ENCODE measurements at places on chromosomes 1 and 21.

- no peak for DNase-seq
Measured at GRCh38 chr1:6961905-6962477, 176.7 kb downstream of the CAMTA1 start.

DNA sequence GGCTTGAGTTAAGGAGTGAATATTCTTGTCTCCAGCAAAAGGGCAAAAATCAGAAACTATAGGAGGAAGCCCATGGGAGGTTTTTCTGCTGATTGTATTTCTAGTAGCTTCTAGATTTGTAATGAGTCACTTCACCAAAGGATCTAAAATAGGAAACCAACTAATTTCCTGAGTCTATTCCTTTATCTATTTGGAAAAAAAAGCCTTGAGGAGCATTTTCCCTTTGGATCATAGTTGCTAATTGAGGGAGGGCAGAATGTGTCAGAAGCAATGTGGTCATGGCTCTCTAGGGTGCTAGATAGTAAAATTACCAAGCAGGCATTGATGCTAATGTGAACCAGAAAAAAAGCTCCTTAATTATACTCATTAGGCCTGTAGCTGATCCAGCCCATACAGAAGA is at the start of gene OR10R2:
Gene OR10R2, plus strand, starts transcription at position 301 of the 400 bp plus-strand sequence. CDS start 106 bp downstream, outside the sequence.
- DNase-seq: no peak

GRCh38 chr1:61082311-61083012 is at the start of gene NFIA:
NFIA (plus strand) TSS chr1:61082561.
- DNase-seq: peak; percentile 51

DNA sequence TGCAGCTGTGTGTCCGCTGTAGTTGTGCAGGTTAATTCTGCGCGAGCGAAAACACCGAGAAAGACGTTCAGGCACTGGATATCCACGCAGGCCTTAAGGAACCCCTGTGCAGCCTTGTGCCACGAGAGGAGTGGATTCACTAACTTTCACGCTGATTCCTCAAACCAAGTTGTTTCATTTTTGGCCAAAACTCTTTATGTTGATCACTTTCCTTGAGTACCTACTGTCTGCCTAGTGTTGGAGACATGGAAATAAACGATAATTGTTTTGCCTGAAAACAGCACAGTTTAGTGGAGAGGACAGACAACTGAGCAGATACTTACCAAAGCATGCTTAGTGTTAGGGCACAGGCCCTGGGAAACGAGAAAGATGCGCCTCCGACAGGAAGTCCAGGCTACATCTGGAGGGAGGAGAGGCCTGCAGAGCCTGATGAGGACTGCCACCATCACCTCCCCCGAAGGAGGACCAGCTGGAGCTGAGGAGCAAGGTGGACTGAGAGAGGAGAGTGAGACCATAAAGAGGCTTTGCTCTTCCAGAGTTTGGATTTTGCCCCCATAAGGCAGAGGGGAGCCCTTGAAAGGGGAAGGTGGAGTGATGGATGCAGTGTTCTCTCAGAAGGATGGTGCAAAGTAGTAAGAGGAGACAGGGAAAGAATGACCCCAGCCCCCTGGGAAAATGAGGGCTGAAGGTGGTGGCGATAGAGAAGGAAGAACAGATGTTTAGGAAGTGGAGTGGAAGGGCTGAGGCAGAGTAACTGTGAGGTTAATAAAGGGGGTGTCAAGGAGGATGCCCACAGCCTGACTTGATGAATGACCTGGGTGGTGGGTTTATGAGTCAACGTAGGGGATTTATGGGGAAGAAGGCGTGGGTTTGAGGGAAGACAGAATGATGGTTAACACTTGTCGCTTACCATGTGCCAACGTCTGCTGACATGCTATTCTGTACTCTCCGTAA is 956 bp upstream of the SCAF4 start:
- DNase-seq: no peak

DNA sequence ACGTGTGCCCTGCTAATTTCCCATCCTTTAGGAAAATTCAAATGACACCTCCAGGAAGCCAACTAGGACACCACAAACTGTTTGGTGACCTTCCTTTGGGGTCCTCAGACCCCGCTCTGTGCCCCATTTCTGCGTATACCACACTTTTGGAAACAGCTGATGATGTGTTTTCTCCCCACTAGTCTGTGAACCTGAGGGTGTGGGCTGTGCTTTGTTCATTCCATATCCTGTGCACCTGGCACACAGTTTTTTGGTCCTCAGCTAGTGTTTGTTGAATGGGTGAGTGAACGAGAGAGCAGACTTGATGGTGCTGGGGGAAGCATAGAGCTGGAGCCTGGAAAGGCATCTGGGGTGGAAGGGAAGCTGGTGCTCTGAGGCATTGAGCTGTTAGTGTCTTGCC is 48.6 kb downstream of the RPS6KA1 start:
- no peak for DNase-seq

- DNase-seq: no peak
Measured at GRCh38 chr21:15112858-15113257, 48.1 kb upstream of the NRIP1 start.

GRCh38 chr1:201155354-201155753 is 1.1 kb upstream of the TMEM9 start:
- DNase-seq: no peak

- no peak for DNase-seq
Measured at GRCh38 chr1:244887281-244887680, 22.9 kb upstream of the HNRNPU start.

DNA sequence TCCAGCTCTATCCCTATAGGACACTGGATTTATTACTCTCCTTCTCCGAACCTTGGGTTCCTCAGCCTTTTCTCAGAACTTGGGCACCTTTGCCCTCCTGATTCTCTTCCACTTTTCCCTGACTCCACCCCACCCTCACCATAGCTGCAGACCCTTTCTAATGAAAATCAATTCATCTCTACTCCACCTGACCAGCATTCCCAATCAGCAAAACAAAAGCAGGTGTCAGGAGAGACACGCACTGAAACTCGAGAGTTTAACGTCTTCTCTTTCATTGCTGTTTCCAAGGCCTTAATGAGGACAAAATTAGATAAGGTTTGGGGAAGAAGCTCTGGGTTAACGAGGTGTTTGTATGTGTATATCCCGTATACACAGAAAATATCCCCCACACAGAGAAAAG is 208.8 kb downstream of the PLPP3 start:
- no peak for DNase-seq

DNA sequence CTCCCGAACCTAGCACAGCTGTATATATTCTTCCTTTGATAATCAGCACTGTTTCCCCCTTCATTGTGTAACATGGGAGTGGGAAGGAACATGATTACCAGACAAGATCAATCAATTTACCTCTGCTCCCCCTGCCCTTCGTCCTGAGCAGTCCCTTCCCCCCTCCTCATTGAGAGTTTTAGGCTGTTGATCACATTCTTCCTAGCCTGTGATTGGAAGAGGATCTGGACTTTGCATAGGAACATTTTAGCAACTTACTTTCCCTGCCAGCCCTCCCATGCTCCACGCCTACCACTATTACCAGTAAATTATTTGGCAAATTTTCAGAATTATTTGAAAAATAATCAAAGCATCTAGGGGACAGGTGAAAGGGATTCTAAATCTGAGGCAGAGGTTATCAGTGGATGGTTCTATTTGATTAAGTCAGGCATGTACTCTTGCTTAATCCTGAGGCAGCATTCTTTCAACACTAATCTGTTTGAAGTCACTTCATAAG is 62.7 kb upstream of the ABCD3 start:
- DNase-seq: no peak

DNA sequence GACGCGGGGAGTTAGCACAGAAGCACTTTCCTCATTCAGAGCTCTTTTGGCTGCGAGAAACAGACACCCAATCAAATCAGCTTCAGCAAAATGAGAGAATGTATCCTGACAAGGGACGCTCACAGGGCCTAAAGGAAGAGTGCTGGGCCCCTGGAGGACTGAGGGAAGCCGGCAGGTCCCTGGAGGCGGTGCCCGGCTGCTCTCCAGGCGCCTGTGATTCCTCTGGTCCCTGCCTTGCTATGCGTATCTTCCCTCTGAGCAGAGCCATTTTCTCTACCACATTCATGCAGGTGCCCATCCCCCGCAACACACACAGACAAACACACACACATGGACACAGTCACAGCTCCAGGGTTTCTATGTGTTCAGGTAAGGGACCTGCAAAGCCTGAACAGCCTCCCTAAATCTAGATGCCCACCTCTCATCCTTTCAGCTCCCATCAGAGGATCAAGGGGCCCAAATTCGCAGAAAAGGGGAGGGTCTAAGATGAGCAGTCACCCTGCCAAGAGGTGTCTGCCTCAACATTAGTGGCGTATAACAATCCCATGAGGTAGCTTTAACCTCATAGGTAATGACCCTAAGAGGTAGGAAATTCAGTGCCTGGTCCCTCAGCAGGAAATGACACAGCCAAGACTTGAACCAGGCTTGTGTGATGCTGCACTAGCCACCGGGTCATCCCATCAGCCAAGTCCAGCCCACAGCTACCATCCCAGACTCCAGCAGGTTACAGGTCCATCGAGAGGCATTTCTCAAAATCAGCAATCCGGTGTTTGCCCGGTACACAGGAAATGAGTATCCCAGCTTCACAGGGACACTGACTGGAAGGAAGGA is 29.0 kb downstream of the PTAFR start:
- no peak for DNase-seq
